Progenitor cell of endocrine pancreas (in vitro differentiated cells): ENCODE measurements at places on chromosomes 7 and 10. TPM values are rescaled to one million over a fixed set of nuclear protein-coding genes. Genes with fewer than 3 reads are reported as not detected.
A peak's percentile ranks its signal among the peaks of the same experiment; 100 is the strongest.

DNA sequence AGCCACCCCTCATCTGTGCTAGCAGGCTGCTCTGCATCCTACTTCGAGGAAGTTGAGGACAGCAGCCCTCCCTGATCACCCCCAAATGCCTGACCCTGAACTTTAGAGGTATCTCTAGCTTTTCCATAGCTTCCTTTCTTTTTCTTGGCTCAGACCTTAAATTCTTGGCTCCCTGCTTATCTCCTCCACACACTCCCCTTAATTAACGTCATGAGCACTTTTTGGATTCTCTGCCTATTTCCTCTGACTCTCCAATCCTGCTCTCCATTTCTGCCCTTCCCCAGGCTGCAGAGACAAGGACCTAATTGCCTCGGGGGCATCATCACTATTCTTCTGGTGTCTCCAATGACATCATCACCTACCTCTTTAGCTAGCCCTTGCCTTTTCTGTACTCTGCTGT lies 40.8 kb upstream of the SEC61G start:
- DNase-seq = no peak

DNA sequence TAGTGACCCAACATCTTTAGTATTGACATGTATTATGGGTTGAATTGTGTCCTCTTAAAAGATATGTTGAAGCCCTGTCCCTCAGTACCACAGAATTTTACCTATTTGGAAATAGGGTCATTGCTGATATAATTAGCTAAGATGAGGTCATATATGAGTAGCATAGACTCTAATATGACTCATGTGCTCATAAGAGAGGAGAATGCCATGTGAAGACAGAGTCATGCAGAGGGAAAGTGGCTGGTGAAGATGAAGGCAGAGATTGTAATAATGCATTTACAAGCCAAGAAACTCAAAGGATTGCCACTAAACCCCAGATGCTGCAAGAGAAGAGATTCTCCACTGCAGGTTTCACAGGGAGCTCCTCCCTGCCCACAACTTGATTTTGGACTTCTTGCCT lies 496.4 kb downstream of the KIF20B start:
- DNase-seq = no peak

DNA sequence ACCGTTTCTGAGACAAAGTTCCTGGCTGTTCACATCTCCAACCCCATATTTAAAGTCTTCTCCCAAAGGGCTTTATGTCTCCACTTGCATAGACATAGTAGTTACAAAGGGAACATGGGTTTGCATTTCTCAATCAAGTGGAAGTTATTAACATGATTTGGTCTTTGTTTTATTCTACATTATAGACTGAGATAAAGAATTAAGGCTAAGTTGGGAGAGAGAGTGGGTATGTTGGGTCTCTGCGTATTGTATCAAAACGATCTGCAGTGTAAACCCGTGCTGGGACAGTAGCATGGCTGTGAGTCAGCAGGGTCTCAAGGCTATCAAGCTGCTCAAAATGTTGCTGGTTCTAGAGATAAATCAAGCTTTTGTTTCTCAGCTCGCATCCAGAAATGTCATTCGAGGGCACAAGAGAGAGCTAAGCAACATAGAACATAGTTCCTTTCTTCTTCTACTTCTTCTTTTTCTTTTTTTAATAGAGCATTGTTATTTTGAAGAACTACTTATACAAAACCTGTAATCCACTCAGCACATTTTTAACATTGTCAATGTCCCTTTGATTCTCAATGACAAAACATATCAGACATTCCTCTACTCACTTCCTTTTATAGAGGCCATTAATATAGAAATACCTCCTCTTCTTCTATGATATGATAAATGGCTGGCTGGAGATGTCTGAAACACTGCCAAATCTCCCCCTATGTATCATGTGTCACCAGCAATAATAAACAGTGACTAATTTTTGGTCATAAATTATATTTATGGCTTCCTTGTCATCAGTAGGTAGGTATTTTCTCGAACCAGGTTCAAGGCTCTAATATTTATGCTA lies 34.5 kb upstream of the RHOBTB1 start:
- DNase-seq = no peak

DNA sequence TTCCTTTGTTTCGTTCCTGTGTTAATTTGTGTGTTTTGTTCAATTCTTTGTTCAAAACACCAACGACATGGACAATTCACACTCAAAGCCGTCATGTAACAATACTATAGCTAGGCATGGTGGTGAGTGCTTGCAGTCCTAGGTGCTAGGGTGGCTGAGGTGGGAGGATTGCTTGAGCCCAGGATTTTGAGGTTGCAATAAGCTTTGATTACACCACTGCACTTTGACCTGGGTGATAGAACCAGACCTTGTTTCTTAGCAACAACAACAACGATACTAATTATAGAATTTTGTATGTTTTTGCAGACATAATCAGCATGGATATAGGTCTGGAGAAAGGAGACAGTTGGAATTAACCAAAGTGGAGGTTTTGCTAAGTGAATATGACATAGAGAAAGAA lies 936.2 kb downstream of the PCDH15 start:
- no peak for DNase-seq

DNA sequence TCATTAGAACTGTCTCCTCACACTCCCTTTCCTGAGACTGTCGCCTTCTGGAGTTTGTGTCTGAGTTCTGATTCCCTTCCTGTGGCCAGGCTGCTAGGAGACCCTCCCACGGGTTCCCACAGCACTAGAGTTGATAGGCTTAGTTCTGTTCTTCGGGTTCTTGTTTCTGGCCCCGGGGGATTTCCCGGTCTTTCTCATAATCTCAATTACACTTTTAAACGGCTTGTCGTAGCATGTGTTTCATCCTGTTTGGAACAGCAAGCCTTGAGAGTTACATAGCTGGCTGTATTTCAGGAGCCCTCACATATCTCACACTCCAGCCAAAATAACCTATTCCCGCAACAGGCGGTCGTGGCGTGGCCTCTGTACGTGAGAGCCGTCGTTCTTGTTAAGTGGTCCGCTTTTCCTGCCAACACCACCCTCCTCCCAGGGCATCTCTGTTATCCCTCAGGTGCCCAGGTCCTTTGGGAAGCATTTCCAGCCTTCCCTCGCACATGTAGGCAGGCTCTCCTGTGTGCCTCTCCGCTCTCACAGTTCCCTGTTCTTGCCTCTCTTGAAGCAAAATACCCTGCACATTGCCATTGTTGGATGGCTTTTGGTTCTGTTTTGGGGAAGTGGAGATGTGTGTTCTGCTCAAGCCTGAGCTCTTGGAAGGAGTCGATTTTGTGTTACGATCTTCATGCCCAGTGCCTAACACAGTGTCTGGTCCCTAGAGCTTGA lies 46.0 kb downstream of the CDC123 start:
- DNase-seq = no peak

DNA sequence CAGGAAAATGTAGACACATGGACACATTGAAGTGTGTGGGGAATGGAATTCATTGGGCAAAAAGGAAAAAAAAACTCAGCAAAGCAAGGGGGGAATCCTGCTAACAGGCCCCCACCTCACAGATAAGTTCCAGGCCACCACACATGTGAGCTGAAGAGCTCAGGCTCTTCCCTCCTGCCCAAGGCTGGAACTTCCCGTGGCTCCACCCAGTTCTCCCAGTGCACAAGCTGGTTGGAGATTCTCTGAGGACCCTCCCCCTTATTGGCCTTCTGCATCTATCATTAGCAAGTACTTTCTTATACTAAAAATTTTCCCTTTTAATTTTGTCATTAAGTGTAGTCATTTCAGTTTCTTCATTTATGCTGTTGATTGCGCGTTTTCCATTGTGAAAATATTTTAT lies 190.8 kb downstream of the CCSER2 start:
- DNase-seq = no peak

Gene FFAR4
- 0.07 and 0.13 TPM in 2 replicates for total RNA-seq

GRCh38 chr10:24360282-24361127 lies 151.6 kb downstream of the KIAA1217 start:
- DNase-seq = peak; percentile 43

Gene IGFBP3
- total RNA-seq = 8.6 and 10.3 TPM in 2 replicates

DNA sequence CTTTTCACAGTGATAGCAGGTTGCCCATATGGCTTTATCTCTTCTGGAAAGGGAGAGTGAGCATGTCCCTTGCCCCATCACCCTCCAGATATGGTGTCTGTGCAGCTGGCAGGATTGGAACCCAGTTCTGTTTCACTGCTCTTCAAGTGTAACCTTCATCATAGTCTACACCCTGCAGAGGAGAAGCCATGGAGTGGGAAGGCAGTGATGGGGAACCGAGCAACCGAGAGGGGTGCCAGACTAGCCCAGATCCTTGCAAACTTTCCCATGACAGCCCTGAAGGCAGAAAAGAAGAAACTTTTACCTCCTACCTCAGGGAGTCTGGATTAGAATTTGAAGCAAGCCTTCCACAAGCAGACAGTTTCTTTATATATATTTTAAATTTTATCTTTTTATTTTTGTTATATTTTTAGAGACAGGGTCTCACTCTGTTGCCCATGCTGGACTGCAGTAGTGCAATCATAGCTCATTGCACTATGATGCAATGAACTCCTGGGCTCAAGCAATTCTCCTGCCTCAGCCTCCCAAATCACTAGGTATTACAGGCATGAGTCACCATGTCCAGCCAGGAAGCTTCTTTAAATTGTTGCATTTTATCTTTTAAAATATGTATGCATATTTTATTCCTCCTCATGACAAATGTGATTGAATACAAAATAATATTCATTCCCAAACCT lies 133.3 kb downstream of the KCNMA1 start:
- DNase-seq = no peak

Gene NRP1
- total RNA-seq = 33.4 and 37.0 TPM in 2 replicates

DNA sequence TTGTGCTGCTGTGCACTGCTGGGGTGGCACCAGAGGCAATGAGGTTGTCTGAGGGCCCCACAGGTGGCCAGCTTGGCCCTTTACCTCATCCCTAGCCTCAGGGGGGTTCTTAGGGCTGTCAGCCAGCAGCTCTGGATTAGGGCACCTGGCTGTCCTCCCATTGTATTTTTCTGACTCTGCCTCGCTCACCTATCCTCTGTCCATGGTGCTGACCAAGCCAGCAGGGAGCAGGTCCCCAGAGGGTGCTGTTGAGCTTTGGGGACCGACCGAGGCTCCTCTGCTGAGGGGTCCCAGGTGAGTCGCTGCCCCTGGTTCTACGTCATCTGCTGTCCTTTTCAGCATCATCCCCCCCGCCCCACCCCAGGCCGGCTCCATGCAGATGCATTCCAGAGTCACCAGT lies 32.1 kb upstream of the ZNF735 start:
- no peak for DNase-seq

- no peak for DNase-seq
Measured at GRCh38 chr7:152462995-152463708, 27.3 kb upstream of the KMT2C start.
